ENCODE measurements at places on chromosomes 1 and 21. TPM values are rescaled to one million over a fixed set of nuclear protein-coding genes. Genes with fewer than 3 reads are reported as not detected.

DNA sequence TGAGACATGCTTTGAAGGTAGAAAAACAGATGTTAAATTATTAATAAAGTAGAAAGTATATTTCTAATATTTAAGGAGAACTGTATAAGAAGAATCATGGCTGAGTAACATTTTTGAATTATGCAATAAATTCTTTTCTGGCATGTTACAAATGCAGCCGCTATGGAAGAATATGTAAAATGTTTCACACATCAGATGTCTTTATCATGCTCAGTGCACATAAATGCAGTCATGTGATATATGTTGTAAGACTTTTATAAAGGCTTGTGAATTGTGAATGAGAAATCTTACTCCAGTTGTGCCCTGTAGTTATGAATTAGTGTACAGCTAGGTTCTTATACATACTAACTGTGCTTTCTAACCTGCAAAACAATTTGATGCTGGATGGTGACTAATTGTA is 53.5 kb downstream of the LRRC8B start:
- no peak for DNase-seq

DNA sequence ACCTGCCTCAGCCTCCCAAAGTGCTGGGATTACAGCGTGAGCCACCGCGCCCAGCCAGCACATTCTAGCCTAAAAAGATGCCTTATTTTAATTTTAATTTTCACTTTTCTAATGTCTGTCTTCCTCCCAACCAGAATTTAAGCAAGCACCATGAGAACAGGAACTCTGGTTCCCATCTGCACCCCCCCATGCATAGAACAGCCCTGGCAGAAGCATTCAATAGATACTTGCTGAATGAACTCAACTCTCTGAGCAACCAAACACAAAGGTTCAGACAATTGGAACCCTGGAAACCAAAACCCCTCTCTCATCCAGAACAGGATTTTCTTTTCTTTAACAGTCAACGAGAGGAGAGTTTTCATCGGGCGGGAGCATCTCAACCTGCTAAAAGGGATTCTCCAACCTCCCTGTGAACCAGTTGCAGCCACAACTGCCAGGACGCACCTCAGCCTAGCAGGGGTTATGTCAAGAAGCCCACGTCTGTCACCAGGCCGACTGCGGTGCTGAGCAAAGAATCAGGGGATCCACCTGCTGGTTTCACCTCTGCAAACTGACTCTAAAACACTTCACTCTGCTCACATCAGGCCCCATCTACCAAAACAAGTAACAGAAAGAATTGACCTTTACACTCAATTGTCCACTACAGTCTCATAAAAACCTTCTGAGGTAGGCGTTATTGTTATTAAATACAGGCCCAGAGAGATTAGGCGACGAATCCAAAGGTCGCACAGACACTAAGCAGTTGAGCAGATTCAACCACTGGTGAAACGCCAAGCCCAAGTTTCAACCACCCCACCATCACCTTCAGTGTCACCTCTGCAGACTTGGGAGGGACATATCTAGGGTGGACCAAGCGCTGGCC is 1.7 kb downstream of the KIAA2013 start:
- DNase-seq = no peak

- no peak for DNase-seq
Observed at GRCh38 chr1:218959784-218960183, 213.9 kb upstream of the LYPLAL1 start.

DNA sequence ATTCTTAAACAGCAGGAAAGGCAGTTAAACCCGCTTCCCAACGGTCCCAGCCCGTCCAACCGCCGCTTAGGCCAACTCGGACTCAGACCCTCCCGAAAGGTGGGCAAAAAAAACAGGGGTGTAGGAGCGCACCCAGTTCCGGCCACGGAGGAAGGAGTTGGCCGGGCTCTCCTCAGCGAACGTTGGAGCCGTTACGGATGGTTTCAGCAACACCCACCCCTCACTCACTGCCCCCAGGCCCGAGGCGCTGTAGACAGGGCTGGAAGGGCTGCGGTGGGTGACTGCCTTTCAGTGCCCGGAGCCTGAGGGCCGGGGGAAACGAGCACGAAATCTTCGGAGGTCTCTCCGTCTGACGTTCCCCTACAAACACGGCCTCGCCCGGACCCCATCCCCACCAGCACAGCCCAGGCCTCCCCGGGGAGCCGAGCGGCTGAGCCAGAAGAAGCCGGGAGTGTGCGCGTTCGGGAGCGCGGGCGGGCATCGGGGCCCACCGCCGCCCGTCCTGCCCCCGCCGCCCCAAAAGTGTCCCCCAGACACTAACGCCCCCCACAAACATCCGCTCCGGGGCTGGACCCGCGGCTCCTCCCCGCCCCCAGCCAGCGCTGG is 1.3 kb downstream of the KDM5B start:
- DNase-seq = no peak

GRCh38 chr1:87603626-87604025 is 274.9 kb downstream of the LMO4 start:
- no peak for DNase-seq

- DNase-seq = no peak
Observed at GRCh38 chr1:221575605-221576004, 166.3 kb downstream of the DUSP10 start.

The ZNF683 gene
- not detected for total RNA-seq

DNA sequence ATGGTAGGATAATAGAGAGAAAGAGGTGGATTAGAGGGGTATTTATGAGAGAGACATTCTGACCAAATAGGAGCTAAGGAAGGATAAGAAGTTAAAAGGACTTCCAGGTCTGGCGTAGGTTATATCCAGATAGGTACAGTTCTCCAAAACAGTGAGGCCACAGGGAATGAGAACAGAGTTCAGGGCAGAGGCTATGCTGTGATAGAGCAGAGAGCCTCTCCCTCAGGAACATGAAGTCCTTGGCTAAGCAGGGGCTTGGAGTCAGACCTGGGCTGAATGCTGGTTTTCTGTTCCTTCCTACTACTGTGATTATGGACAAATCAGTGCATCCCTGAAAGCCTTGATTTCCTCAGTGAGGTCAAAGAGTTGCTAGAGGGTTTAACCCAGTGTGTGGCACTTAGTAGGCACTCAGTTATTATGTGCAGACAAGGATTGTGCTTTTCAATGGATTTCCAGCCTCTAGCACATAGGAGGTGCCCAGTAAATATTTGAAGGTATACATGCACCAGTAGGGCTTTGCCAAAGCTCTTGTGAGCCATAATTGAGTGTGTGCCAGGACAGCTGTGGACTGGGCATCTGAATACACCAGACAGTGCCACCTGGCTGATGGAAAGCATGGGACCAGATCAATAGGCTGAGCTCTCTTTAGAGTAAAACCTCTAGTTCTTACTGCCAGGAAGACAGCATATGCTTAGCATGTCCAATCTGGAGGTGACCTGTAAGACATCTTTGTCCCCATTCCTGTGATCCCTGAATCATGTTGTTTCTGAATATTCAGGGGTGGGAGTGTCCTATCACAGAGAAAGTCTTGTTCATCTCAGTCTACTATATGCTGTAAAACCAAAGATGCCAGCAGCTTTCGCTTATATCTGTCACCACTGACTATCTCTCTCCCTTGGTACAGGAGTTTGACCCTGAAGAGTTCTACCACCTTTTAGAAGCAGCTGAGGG is 111.1 kb downstream of the PIK3R3 start:
- no peak for DNase-seq

DNA sequence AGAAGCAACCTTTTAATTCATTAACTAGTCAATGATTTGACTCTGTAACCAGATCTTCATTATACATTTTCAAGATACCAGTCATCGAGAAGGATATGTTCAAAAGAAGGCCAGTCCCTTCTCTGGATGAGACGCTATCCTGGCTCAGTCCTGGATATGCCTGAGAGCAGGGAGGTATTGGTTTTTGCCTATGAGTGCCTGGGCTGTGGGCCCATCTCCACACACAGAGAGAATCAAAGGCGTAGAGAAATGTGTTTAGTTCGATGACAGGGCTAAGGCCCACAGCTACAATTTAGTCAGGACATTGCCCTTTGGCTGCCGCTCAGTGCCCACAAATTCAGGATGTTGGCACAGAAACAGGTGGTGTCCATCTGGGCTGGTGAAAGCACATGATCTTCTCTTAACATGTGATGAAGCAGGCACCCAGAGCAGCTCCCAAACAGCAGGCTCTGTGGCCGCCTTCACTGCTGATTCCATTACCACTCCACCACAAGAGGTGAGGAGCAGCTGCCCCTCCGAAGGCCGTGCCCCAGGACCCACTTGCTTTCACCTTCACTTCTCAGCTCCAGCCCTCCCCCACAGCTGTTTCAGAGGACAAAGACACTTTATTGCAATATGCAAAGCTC is 24.7 kb downstream of the ACKR1 start:
- DNase-seq = no peak

DNA sequence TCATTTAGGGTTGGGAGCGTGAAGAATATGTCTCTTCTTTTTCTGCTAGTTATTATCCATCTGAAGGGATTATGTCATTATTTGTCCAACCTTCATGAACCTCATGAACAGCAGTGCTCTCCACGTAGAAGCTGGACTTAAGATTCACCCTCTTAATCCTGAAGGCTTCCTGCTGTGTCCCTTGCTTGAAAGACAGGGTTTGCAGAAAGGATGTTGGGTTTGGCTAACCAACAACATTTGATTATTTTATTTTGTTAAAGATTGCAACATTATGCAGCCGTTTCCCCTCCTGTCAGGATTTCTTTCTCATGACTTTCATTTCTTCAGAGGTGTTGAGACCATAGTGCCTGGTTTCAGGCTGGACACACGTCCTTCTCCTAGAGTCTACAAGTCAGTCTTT is 75.2 kb downstream of the NGF start:
- no peak for DNase-seq

DNA sequence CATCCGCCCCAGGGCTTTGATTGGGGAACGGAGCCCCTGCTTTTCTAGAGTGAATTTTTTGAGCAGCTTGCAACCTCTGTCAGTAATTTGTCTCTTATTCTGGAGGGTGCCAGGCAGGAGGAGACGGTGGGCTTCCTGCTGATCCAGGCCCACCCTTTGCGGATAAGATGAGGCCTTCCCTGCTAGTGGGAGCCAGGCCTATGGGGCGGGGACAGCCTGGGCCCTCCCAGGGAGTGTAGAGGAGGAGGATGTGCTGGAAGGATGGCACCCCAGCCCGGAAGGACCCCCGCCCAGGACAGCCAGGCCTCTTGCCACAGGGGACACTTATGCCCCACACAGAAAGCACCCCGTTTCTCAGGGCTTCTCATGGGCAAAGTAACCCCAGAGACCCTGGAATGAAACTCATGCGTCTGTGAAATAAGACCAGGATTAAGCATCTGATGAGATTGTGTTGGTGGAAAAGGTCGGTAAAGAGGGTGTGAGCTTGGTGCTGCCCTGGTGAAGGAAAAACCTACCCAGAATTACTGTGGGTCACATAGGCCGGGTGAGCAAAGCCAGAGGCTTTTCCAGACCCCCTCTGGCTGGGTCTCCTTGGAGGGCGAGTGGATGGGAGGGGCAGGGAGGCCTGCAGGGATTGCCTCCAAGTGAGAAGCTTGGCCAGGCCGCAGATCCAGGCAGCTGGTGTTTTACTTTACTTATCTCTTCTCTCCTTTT is 118.7 kb downstream of the SIK1 start:
- no peak for DNase-seq

The THEMIS2 gene
- total RNA-seq = 3.7 TPM

- no peak for DNase-seq
Observed at GRCh38 chr1:112833806-112834205, 118.7 kb upstream of the PPM1J start.

DNA sequence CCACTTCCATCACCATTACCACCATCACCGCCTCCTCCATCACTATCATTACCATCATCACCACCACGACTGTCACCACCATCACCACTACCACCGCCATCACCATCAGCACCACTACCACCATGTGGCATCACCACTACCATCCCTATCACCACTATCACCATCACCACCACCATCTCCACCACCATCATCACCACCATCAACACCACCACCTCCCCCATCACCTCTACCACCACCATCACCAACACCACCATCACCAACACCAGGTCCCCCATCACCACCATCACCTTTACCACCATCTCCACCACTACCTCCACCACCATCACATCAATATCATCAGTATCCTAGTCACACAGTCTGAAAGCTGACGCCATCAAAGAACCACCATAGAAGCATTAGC is 39.9 kb upstream of the RIPK4 start:
- no peak for DNase-seq

DNA sequence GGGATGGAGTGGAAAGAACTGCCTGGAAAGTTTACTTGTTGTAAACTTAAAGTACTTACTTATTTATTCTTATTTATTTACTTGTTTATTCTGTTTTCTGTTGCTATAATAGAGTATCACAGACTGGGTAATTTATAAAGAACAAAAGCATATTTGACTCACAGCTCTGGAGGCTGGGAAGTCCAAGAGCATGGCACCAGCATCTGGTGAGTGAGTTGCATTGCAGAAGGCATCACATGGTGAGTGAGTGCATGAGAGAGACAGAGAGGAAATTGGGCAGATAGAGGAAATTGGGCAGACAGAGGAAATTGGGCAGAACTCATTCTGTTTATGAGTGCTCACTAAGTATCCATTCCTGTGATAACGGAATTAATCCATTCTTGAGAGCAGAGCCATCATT is 11.6 kb upstream of the RGSL1 start:
- DNase-seq = no peak

- DNase-seq = no peak
Observed at GRCh38 chr1:153577624-153578051, 12.0 kb upstream of the S100A2 start.

GRCh38 chr1:159175571-159175970 is 4.2 kb downstream of the CADM3 start:
- DNase-seq = no peak

DNA sequence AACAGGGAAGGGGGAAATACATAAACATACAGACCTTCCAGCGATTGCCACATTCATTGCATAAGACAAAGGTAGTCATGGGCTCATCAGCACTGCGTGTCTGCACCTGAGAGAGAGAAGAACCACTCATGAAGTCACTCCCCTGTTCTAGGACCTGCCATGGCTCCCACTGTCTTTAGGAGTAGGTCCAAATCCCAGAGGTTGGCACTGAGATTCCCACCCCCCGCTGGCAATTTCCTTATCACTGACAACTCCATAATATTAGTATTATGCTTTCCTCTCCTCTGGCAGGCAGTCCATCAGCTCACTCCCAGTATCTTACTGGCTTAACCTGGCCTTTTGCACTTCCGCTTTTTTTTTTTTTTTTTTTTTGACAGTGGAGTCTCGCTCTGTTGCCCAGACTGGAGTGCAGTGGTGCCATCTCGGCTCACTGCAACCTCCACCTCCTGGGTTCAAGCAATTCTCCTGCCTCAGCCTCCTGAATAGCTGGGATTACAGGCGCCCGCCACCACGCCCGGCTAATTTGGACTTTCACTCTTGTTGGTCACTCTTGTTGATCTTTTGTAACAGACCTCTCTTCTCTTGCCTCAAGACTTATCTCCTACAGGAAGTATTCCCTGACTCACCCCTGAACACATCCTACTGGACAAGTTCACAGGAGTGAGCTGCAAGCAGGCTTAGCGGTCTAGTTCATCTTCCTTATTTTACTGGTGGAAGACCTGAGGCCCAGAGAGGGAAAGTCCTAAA is 14.8 kb upstream of the ZNF436 start:
- no peak for DNase-seq

GRCh38 chr21:33755354-33755753 is 113.1 kb downstream of the ITSN1 start:
- DNase-seq = no peak

The HSPA6 gene
- total RNA-seq = not detected

Measured in osteocyte (in vitro differentiated cells).